Type B pancreatic cell (in vitro differentiated cells): ENCODE measurements at places on chromosomes 5 and 9. TPM values are rescaled to one million over a fixed set of nuclear protein-coding genes. Genes with fewer than 3 reads are reported as not detected.
A peak's percentile ranks its signal among the peaks of the same experiment; 100 is the strongest.

RNF183 gene
- 0.77 and 1.0 TPM in 2 replicates for total RNA-seq

PCDHGB2 gene
- total RNA-seq, result 0.94 and 0.95 TPM in 2 replicates

PCDHA9 gene
- 1.5 and 2.5 TPM in 2 replicates for total RNA-seq

GRCh38 chr9:341634-342421 lies 127.2 kb downstream of the DOCK8 start:
- no peak for DNase-seq
- H3K27ac ChIP-seq, result no peak overlapping the region
- no peak overlapping the region for H3K4me3 ChIP-seq
- H3K27me3 ChIP-seq, result no peaks in the 10 kb centered on the region
- H3K36me3 ChIP-seq, result no peaks in the 10 kb centered on the region
- peaks cover 4% of the 10 kb centered on the region for H3K4me1 ChIP-seq

DNA sequence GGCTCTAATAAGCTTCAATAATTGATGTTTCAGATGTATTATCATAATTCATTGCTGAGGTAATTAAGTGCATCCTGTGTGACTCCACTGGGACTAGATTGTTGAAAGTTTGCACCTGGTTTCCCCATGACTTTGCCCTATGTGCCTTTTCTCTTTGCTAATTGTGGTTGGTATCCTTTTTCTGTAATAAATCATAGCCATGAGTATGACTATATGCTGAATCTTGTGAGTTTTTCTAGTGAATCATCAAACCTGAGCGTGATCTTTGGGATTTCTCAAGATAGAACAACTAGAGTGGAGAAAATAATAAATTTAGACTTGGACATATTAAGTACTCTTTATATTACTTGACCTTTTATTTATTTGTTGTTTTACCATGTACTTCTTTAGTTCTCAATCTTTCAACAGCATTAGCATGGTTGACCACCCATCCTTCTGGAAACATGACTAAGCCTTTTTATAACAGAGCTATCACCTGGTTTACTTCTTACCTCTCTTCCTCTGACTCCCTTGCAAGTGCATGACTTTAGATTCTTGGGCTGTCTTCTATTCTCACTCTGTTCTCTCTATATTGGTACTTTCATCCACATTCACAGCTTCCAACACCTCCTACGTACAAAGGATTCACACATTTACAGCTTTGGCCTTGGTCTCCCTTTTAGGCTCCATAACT lies 239.6 kb upstream of the TAS2R1 start:
- H3K27ac ChIP-seq, result no peak overlapping the region
- no peak for DNase-seq
- no peaks in the 10 kb centered on the region for H3K4me1 ChIP-seq
- peaks cover 7% of the 10 kb centered on the region for H3K36me3 ChIP-seq
- H3K4me3 ChIP-seq, result no peak overlapping the region
- H3K27me3 ChIP-seq, result no peaks in the 10 kb centered on the region

DNA sequence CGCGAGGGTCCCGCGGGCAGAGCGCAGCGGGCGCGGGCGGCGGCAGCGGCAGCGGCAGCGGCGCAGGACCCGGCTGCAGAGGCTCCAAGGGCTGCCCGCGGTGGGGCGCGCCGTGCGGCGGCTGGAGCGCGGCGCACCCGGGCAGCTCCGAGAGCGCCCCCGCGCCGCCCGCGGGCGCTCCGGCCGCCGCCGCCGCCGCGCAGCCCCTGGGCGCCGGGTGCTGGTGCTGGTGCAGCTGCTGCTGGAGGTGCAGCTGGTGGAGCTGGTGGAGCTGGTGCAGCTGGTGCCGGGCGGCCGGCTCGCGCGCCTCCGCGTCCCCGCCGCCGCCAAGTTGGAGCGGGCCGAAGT lies 644 bp downstream of the IER5L start:
- H3K27me3 ChIP-seq, result no peaks in the 10 kb centered on the region
- H3K4me1 ChIP-seq, result peaks cover 25% of the 10 kb centered on the region
- H3K27ac ChIP-seq, result peak overlapping the region; percentile 88

DNA sequence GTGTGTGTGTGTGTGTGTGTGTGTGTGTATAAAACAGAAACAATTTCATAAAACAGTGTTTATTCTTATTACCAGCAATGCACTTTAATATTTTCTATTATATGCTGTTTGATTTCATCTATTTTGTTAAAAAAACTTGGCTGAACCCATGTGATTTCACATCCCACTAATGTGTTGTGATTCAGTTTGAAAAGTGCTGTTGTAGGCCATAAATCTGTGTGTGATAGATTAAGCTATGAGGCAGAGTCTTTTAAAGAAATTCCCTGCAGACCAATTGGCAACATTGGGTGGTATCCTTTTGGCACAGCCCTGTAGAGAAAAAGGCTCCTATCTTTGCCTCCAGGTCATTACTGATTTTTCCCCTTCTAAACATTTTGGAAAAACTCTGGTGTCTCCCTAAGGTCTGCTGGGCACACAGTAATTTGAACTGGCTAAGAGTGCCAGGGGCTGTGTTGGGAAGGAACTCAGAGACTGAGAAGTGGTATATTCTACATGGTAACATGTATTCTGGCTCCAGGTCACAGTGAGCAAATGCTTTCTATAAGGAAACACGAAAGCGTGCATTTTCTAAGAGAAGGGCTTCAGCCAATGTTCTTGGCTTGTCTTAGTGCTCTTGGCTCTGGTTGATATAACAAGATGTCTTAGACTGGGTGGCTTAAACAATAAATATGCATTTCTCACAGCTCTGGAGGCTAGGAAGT lies 4.5 kb downstream of the CAMK4 start:
- peaks cover 3% of the 10 kb centered on the region for H3K36me3 ChIP-seq
- no peak overlapping the region for H3K4me3 ChIP-seq
- peaks cover 8% of the 10 kb centered on the region for H3K4me1 ChIP-seq
- H3K27me3 ChIP-seq, result peaks cover 41% of the 10 kb centered on the region
- H3K27ac ChIP-seq, result no peak overlapping the region
- DNase-seq, result no peak
